ENCODE measurements at places on chromosomes 3 and 15.

- DNase-seq: no peak
These were observed 481.5 kb downstream of the LPP start for GRCh38 chr3:188635258-188636042.

DNA sequence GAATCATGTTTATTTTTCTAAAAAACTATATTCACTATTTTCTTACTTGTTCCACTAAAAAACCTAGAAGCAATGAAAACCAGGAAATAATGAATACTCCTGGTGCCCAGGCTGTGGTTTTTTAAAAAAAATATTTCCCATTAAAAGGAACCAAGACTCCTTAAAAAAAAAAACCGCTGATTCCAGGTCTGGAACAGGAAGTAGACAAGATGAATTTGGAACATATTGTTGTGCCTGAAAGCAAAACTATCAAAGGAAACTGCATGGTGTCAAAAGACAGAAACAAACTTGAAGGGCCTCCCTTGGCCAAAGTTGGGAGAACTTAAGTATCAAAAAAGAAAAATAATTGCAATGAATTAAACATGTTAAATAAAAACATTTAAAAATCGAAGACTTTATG lies 245.3 kb upstream of the P2RY1 start:
- no peak for DNase-seq

DNA sequence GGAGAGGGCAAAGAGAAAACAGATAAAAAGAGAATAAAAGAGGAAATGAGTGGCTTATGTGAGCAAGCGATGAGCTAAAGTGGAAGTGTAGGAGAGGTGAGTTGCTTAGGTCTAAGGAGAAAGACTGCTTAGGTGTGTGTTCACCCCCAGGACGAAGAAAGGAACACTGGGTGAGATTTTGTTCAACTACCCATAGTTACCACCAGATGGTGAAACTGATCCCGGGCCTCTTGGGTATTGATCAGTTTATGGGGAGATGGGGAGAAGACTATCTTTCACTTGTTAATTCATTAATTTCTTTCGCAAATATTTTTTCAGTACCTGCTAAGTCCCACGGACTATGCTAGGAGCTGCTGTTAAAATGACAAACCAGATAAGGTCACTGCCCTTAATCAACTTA lies 33.9 kb downstream of the GAP43 start:
- DNase-seq: no peak

DNA sequence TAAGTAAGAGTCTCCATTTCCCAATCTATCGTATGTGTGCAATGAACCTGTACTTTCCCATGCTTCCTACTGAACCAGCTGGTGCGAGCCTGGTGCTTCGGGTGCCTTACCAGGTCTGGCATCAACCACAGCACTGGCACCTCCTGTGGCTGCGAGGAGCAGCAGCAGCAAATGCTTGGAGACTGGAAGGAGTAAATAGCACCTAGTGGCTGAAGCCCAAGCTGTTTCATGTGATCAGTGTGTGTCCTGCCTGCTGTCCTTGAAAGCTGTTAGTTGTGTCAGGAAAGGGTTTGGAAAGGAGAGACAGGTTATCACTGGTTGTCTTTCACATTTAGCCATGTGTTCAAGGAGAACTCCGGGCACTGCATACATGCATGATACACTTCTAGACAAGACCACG lies 31.8 kb downstream of the PCOLCE2 start:
- no peak for DNase-seq

DNA sequence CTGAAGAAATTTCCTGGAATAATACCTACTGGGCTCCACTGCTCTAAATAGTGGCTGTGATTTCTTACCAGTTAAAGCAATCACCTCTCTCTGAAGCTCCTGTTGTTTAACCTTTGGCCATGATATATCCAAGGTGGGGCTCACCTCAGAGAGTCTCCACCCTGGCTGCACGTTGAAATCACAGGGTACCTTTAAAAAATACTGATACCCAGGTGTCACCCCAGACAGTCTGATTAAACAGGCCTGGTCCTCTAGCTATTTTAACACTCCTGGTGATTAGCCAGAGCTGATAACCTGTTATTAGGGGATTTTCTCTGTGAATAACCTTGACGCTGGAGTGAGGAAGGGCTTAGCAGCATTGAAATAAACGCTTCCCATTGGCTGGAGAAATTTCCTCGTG lies 22.3 kb upstream of the ZBTB38 start:
- no peak for DNase-seq

- no peak for DNase-seq
These were observed 20.1 kb upstream of the CD96 start for GRCh38 chr3:111521891-111522290.

DNA sequence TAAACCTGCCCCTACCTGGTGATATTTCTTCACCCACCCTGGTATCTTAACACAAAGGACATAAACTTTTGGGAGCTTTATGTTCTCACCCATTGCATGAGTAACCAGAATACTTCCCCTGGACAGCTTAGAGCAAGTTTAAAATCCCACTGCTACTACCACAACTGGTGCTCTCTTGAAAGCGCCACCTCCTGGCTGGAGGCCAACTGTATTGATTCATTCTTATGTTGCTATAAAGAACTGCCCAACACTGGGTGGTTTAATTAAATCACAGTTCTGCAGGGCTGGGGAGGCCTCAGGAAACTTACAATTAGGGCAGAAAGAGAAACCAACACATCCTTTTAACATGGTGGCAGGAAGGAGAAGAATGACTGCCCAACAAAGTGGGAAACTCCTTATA lies 592.4 kb downstream of the EPHA3 start:
- no peak for DNase-seq

GRCh38 chr15:31352911-31353811 lies 26.5 kb downstream of the KLF13 start:
- no peak for DNase-seq

DNA sequence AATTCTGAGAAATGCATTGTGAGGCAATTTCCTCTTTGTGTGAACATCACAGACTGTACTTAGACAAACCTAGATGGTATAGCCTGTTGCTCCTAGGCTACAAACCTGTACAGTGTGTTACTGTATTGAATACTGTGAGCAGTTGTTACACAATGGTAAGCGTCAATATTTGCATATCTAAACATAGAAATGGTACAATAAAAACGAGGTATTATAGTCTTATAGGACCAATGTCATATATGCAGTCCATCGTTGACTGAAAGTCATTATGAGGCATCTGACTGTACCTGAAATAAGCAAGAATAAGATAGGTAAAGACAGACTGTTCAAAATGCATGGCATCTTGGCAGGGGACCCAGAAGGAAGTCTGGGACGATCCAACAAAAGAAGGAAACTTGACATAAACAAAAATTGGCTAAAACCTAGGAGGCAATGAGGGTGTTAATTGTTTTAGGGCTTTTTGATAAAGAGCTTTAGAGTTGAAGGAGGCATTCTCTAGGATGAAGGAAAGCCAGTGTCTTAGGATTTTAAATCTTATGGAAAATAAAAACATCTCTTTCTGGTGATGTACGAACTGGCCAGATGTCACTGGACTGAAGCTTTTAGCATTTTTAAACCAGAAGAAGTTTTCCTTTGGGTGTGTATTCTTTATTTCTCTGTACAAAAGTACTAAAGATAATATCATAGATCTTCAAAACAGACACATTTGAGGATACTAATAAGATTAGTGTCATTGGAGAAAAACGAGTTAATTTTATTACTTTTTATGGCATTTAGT lies 9.2 kb upstream of the SPRED1 start:
- no peak for DNase-seq

DNA sequence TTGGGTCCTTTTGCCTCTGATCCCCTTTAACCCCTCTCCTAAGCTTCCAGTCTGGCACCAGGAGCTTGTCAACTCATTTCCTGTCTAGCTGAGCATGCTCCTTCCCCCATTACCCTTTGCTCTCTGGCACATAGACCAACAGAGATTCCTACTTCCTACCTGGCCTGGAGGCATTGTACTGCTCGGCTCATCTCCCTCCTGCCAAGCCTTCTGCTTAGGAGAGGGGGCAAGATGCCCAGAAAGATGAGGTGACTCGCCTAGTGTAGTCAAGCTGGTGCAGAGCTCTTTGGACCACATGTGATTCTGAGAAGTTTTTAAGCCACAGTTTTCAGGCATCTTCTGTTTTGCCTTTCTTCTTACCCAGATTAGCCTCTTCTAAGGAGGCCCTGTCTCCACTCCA lies 95.4 kb downstream of the ZNF621 start:
- DNase-seq: no peak

DNA sequence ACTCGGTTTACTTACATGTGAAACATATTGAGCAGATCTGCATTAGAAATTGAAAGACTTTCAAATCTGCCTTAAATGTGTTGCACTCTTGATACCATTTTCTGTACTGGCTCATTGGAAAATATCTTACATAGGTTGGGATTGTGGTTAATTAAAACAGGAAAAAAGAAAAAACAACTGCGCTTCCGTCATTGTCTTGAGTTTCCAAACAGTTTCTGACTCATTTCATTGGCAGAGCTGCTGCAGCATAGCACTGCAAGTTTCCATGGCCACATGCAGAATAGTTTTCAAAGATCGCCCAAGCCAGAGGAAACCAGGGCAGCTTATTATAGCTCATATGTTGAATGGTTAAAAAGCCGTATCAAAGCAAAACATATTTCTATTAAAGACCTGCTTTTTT lies 446.6 kb upstream of the BCHE start:
- DNase-seq: no peak

Measured in NCI-H187 treated with DMSO at 0.1 percent for 48 hours (cell line).